ENCODE measurements at places on chromosomes 1 and 21. TPM values are rescaled to one million over a fixed set of nuclear protein-coding genes. Genes with fewer than 3 reads are reported as not detected.

GRCh38 chr1:208418667-208419066, 174.5 kb upstream of the PLXNA2 start:
- DNase-seq, result no peak

GRCh38 chr1:182811975-182812722, 22.6 kb downstream of the NPL start:
- no peak for DNase-seq

GRCh38 chr1:182610606-182611194, 6.5 kb upstream of the RGS16 start:
- DNase-seq, result no peak

DNA sequence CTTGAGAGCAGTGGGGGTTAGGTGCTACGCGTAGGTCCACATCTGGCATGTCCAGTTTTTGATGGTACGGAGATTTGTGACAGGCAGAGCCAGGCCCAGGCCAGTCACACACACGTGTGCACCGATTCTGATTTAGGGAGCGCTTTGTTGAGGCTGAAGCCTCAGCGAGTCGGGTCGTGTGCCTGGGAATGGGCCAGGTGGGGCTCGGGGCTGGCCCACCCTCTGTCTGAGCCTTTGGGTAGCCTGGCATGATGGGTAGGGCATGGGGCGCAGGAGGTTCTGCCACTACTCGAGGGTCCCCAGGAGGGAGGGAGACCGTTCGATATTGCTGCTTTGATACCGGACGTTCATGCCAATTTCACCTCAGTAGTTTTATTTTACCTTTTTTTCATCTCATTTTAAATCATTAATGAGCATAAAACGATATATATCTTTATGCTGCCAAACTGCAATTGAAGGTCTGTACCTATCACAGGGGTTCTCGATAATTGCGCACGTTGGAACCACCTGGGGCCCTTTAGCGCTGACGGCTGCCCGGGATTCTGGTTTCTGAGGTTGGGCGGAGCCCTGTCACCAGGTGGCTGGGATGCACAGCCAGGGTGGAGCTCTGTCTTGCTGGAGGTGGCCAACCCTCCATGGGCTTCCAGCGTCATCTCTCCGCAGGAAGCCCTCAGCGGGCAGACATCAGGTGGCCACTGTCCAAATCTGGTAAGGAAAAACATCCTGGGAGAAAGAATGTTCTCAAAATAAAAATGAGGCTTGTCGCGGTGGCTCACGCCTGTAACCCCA, 71.9 kb downstream of the SCCPDH start:
- DNase-seq, result no peak

DNA sequence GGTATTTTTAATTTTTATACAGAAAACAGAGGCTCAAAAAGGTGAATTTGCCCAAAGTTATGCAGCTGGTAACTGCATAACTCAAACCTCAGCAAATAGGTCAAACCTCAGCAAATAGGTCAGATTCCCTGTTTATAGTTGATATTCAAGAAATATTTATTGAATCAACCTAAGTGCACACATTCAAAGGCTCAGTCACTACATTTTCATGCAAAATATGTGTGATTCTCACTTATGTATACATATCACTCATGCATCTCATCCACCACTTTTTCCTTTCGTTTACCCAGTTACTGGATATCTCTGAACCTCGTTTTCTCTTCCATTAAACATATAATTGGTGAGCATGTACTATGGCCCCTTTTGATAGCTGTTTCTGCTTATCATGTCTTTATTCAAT, 158.3 kb upstream of the C1orf21 start:
- DNase-seq, result no peak

GRCh38 chr1:108064255-108064654, 99.3 kb upstream of the VAV3 start:
- DNase-seq, result no peak

- no peak for DNase-seq
These were observed 19.4 kb downstream of the SOAT1 start for GRCh38 chr1:179313004-179313403.

DNA sequence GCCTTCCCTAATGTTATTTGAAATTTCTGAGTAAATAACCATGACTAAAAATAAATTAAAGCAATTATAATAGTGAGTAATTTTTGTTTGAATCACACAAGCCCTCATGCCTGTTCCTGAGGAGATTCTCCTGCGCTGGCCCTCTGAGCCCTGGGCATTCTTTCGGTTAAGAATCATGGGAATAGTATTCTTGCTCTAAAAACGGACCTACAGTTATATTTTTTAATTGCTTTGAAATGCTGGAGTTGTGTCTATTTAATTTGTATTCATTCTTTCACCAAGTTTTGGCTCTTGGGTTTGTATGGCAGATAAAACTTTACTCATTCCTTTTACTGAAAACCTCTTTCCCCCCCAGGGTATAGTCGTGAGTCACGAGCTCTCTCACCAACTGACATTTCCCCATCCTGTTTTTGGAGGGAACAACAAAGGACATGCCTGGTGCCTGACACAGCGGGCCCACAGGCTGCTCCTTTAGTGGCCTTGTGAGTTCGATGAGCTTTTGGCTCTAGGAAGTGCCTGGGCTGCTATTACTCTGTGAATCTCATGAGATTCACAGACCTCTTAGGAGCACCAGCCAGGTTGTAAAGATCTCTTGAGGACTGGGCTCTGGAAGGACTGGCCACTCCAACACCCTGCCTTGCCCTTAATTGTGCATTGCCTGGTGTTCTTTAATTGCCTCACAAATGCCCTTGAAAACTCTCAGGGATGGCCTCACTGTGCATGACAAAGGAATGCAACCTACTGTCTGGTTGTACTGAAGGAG, 58.6 kb downstream of the DDR2 start:
- DNase-seq, result no peak

The CYP4A22 gene
- 95.7 TPM for polyA plus RNA-seq

The BMP8B gene
- 0.19 TPM for polyA plus RNA-seq

The PKLR gene
- 41.9 TPM for polyA plus RNA-seq

The FNBP1L gene
- 7.1 TPM for polyA plus RNA-seq

The PAQR6 gene
- 0.85 TPM for polyA plus RNA-seq

Measured in liver (tissue), 10 donors.